ENCODE measurements at places on chromosomes 1 and 21.

- DNase-seq: no peak
These were observed 42.8 kb downstream of the MTR start for GRCh38 chr1:236837897-236838296.

DNA sequence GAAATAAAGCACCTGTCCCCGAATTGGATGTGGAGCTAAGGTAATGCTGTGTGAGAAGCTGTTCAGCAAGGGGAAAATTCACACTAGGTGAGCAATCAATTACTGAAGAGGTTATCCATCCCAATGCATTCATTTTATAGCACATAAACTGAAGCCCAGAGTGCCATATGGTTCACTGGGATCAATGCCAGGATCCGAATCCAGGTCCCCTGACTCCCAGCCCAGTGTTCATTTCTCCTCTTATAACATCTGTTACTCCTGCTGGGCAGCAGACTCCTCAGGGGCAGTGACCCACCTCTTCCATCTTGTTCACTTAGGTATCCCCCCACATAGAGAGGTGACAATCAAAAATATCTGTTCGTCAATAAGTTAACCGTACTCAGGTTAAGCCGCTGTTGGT, 13.2 kb upstream of the SEC16B start:
- no peak for DNase-seq

GRCh38 chr1:6621429-6622391, 3.0 kb upstream of the THAP3 start:
- no peak for DNase-seq

GRCh38 chr1:106173101-106173500, 883.4 kb upstream of the PRMT6 start:
- no peak for DNase-seq

DNA sequence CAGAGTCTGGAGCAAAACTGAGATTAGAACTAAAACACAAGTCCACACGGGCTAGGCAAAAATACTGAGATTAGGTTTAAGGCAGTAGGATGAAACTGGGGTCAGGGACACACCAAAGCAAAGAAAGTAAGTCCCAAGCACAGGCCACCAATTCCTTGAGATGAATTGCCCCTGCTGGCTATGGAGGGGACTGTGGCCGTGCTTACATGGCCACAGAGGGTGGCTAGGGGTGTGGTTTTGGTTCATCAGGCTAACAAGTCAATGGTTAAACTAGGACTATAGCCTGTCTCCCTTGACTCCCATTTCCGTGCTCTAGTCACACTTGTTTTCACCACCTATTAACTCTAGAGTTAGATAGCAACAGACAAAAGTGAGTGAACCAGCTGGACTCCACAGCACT, 394.8 kb downstream of the PBX1 start:
- no peak for DNase-seq
